Activated T-cell treated with anti-CD3 and anti-CD28 coated beads, Interleukin-2, amount 50 U/mL, for 72 hours (primary cell): ENCODE measurements at places on chromosomes 6 and 20.

DNA sequence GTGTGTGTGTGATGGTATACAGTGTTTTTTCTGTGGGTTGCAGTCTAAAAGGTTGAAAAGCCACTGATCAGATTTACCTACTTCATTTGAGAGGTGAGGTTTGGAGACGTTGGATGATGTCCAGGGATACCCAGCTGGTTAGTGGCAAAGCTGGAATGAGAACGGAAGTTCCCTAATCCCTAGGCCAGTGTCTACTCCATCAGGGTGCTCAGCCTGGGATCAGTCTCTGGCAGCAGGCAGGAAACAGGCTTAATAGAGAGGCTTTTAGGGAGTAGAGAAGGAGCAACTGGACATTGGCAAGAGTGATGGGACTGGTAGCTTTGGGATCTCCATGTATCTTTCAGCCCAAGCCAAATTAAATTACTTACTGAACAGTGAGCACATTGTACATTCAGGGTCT, 80.7 kb downstream of the C6orf52 start:
- no peak for DNase-seq

DNA sequence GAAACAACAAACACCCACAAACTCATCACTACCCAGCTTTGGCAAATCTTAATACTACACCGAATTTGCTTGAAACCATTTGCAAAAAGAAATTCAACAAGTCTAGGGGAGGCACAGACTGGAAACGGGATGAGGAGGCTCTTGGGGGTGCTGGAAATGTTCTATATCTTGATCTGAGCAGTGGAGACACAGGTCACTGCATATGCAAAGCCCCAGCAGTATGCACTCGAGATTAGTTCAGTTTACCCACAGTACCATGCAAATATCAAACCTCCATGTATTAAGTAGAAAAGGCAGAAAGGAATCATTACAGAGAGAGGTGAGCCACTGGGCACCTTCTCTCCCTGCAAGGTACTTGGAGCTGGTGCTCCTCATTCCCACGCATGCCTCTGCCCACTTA, 75.9 kb downstream of the PREX1 start:
- no peak for DNase-seq

DNA sequence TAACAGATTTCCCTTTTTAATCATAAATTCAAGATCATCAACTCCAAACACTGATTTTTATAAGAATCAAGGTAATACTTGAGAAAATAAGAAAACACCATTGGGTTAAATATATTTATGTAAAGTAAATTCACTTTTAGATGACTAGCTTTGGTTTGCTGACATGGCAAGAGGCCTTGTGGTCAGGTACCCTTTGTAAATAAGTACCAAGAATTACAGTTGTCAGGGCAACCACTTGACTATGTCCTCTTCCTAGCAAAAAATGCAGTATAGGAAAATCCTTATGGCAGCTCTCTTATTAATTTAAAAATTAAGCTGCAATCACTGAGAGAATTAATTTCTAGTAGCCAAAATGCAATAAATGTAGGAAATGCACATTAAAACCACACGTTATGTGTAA, 153.8 kb downstream of the INSM1 start:
- no peak for DNase-seq

DNA sequence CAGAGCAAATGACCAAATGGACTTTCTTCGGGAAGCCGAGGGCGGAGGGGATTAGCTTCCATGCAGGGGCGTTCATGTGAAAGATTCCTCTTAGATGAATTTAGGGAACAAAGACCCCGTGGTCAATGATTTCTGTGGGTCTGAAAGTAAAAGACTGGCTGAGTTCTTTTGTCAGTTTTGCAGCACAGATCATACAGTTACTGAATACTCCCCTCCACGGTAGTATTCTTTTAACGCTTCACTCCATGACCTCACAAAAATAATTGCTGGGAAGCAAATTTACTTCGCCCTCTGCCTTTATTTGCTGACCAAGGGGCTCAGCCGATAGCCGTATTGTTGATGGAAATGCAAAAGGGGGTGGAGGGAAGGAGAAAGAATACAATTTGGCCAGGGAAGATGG, 86.0 kb upstream of the SALL4 start:
- no peak for DNase-seq

DNA sequence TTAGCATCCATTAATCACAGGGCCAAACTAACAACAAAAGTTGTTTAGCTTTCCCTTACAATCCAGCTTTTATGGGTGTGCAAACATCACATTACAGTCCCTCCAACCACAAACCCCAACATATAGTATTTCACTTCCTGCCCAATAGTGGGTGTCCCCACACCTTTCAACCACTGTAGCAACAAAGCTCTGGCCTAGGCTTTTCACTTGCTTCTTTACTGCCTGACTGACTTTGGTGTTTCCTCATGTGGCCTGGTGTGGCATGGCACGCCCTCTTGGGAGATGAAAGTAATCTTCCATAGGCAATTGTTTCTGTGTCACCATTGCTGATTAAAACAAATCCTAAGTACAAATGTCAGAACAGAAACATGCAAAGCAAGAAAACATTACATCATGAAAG, 46.3 kb downstream of the MCM8 start:
- DNase-seq, result peak; percentile 56

DNA sequence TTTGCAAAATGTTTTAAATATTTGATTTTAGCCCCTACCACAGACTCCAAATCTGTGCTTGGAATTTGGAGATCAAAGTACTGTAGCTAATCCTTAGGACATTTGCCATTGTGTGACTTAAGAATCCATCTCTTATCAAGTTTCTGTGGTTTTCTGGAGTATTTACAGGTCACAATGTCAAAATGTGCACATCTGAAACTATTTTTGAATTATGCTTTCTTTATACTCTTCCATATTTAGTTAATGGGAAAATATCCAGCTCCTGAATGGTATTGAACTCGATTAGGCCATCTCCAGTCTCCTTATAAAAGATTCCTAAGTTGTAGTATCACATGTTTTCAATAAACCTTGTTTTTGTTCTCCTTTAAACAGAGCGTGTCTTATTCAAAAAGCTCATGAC, 162.5 kb downstream of the KHDC1L start:
- no peak for DNase-seq

DNA sequence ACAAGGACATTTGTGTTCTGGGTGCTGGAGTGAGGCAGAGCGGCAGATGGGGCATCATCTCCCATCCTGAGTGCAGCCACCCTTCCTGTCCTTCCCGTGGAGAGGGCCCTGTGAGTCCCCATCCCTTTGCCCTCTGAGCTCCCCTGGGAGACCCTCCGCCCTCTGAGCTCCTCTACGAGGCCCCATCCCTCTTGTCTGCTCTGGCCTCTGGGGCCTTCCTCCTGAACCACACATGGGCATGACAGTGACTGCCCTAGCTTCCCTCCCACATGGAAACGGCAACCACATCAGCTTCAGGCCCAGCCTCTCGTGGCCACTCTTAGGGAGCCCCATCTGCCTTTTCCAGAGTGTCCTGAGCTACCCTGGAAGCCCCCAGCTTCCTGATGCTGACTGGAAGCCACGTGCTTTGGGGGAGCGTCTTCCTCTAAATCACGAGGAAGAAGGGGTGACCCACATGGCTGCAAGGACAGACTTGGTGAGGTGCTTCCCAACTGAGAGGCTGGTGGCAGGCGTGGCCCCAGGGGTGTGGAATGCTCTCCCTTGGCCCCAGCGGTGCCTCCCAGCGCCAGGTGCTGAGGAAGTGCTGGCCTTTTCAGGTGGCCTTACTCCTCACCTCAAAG, 52.6 kb downstream of the GINS1 start:
- no peak for DNase-seq

DNA sequence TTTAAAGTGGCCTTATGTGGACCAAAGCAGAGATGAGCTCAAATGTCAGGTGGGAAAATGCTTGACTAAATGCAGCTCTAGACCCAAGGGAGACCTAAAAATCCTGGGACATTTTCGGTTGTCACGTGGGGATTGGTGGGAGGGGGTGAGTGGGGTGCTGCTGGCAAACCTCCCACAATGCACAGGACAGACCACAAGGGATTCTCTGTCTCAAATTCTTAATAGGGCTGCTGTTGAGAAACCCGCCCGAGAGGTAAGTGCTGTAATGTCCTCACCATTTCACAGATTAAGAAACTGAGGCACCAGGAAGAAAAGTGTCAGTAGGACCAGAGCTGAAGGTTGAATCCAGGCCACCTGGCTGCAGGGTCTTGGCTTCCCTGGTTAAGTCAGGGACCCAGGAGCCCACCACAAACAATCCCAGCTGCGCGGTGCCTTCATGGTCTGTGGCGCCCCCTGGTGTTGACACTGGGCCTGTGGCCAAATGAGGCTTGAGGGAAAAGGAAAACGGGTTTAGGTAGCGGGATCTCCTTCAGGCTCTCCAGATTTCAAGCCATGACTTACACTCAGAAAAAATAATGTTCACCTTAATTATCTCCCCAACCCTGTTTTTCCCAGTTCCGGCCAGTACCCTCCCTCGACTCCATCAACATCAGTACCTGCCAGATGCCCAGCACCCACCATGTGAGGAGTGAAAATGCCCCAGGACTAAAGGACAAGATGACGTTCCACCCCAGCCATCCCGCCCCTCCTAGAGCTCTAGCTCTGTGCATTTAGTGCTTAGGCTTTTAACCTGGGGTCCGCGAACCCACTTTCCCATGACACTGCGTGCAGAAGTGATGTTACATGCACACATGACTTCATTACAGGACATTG, 7.2 kb downstream of the HLA-G start:
- peak; percentile 51 for DNase-seq

DNA sequence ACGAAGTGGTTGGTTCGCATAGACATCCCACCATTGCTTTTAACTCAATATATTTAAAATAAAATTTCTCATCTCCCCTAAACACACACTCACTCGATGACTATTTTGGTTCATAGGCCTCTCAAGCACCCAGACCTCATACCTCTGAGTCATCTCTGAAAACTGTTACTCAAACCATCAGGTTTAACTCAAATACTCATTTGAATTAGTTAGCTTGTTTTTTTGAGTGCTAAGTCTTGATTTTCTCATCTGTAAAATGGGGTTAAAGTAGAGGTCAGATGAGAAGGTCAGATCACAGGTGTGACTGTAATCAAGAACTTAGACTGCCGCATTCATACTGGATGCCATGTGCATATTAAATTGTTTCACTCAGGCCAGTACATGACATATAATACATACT, 243.9 kb upstream of the TENT5A start:
- DNase-seq, result no peak

DNA sequence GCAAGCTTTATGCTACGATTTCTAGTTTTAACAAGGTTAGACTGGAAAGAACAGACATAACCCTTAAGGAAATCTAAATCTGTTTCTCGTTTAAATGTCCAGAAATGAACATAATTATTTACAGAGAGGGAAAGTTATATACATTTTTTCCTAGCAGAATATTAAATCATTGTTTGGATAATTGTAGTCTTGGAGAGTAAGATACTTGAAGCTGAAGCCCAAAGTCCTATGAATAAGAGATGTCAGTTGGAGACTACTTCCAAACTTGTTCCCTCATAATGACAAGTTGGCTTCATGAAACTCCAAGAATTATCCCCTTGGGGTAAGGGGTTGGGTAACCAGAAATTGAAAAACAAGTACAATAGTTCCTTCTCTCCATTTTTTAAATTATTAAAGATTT, 911.1 kb upstream of the MAN1A1 start:
- no peak for DNase-seq

GRCh38 chr20:63578224-63579016, 4.4 kb upstream of the HELZ2 start:
- DNase-seq, result no peak

- DNase-seq, result no peak
These were observed 64.7 kb upstream of the GATA5 start for GRCh38 chr20:62540504-62540903.

DNA sequence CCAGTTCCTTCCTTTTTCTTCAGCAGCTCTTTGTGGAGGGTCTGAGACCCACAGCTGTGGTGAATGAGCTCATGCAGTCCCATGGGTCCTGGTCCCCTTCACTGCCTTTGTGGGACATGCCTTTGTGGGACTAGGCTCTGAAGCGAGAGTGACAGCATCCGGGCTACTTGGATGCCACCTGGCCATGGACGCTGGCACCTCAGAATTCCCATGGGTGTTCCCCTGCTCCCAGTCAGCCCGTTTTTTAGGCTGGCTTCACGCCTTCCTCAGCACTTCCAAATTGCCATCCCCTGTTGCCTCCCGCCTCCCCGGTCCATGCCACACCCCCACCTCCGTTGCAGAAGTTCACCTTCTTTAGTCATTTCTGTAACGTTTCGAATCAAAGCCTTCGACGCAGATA, 45.1 kb downstream of the RAMACL start:
- peak; percentile 11 for DNase-seq
